Activated naive CD8-positive, alpha-beta T cell treated with anti-CD3 and anti-CD28 coated beads, Interleukin-2, amount 50 U/mL, for 24 hours (primary cell): ENCODE measurements at places on chromosomes 16 and 17.

- DNase-seq, result no peak
These were observed 3.8 kb upstream of the BAHCC1 start for GRCh38 chr17:81391293-81391935.

DNA sequence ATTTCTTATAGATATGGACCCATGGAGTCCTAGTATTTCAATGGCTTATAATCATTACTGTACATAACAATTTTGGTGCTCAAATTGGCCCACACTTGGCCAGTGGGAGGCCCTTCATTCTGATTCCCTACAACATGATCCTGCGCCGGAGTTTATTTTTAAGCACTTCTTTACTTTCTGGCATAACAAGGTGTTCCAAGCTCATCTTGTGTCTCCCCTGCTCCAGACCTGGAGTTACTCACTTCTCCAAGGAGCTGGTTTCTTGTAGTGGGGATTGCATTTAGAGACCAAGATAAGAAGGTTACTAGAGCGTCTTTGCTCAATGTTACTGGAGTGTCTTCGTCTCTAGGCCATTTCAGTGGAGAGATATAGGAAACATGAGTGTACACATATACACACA lies 87.9 kb downstream of the MSI2 start:
- no peak for DNase-seq

DNA sequence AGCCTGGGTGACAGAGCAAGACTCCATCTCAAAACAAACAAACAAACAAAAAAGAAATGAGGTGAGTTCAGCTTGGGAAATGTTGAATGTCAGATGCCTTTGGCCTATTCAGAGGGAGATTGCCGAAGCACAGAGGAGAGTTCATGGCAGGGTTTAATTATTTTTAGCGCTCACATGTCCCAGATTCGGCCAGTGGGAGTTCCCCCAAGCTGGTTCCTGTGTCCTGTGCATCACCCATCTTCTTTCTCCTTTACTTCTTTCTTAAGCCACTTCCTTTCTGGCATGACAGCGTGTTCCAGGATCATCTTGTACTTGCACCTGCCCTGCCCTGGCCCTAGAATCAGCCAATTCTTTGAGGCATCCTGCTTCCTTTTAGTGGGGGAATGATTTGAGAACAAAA lies 9.2 kb downstream of the MPV17L start:
- no peak for DNase-seq

GRCh38 chr17:44850612-44851011 lies 2.9 kb downstream of the HIGD1B start:
- DNase-seq, result no peak

DNA sequence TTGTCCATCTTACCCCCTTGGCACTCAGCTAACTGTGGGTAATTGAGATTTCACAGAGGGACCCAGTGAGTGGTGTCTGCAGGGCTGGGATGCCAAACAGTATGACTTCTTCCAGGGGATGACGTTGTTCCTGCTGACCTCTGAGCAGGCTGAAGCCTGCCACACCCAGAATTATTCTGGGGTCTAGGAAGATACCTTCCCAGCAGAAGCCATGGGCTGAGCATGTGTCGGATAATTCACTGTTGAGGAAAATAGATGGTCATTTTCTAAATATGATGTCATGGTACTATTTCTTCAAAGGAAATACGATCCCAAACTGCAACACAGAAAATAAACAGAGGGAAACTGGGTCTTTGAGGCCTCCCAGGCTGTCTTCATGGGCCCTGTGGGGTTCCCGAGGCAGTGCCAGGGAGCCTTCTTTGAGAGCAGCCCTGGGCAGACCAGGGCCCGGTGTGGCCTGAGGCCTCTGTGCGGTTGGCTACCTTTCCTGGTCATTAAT lies 17.4 kb downstream of the WNT9B start:
- no peak for DNase-seq

DNA sequence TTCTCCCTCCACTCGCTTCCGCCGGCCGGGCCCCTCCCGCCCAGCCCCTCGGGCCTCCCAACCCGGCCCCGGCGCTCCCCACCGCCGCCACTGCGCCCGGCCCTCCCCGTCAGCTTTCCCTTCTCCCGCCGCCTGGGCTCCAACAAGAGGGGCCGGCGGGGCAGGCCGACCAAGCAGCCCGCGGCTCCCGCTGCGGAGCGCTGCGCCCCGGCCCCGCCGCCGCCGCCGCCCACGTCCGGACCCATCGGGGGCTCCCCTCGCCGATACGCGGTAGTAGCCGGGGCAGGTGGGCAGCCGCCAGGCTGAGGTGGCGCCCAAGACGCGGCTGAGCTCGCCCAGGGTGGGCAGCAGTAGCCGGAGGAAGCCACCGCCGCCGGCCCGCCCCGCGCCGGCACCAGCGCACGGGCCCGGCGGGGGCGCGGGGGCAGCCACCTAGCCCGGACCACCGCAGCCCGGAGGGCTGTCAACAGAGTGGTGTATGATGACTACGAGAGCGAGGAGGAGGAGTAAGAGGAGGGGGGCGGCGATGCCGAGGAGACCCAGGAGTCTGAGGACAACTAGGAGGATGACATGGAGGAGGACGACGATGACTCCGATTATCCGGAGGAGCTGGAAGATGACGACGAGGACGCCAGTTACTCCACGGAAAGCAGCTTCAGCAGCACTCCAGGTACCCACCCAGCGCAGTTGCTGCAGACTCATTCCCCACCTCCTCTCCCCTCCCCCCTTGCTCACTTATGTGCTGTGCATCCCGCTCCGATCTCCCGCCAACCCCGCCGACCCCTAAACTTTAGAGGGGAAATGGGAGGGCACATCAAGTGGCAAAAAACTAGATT lies 498 bp downstream of the LRRC37B start:
- DNase-seq, result peak; percentile 60

- no peak for DNase-seq
These were observed 425.0 kb downstream of the CDH11 start for GRCh38 chr16:64696866-64697265.

- peak; percentile 83 for DNase-seq
These were observed 13.5 kb upstream of the TBX21 start for GRCh38 chr17:47719411-47720152.

DNA sequence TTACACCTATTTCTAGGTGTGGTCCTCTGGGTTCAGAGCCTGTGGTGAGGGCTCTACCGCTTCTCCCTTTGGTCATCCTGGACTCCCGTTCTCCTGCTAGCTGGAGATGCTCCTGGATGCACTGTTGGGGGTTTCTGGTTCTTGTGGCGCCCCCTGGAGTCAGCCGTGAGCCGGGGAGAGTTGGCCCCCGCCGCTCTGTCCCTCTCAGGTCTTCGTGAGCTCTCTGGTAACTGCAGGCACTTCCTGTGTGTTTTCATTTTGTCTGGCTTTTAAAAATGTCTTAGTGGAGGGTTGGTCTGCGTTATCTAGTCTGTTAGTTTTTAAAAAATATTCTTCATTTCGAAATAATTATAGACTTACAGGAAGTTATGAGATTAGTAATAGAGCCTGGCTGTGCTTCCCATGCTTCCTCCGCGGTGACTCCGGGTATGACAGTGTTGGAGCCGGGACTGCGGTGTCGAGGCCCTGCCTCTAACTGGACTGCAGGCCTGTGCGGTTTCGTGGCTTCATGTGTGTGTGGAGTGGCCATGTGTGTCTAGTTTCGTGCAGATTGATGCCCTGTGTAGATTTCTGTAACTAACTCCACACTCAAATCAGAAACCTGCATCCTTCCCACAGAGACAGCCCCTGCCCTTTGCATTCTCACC lies 78.0 kb upstream of the ZNF750 start:
- DNase-seq, result peak; percentile 57

- DNase-seq, result no peak
These were observed 34.4 kb upstream of the RAB11FIP4 start for GRCh38 chr17:31357091-31357490.

DNA sequence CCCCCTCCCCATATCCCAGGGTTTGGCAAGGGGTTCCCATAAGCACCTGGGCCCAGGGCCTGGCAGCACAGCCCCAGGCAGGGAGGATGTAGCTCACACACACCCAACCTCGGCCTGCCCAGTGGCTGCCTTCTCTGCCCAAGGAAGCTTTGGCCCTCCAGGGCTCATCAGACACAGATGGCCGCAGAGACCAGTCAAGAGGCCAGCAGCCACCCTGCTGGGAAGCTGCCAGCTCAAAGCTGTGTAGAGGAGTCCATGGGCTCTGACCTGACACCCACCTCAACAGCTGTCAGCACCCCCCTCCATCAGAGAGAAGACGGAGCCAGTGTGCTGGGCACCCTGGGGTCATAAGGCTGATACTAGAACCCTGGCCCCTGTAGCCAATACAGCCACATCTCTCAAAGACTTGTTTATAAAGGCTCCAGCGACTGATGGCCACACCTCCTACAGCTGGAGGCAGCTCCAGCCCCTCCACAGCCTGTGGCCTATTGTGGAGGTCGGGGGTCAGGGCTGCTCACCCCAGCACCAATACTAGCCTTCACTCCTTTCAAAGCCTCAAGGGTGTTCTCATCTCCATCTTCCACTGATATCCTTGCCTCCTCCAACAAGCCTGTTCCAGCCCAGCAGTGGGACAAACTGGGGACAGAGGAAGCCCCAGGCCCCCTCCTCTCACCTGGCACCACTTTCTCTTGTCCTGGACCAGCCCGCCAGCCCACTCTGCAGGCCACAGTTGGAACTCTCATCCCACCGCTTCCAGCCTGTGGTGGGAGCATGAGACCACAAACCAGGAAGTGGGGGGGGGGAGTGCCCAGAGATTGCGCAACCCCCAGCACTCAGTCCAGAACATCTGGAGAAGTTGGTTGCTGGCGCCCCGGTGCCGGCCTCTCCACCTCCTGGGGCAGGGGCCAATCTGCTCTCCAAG lies 2.2 kb upstream of the MPG start:
- no peak for DNase-seq

DNA sequence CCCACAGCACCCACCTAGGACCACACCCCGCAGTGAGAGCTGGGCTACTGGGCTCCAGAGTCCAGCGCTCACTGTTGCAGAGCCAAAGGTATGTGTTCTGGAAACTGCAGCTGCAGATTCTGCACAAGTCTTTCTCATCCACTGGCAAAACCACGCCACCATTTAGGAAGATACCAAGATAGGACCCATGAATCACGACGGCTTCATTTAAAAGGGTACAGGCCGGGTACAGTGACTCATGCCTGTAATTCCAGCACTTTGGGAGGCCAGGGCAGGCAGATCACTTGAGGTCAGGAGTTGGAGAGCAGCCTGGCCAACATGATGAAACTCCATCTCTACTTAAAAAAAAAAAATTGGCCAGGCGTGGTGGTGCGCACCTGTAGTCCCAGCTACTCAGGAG lies 18.8 kb downstream of the FOXF1 start:
- no peak for DNase-seq

GRCh38 chr17:32136856-32137255 lies 5.4 kb upstream of the RHOT1 start:
- no peak for DNase-seq

DNA sequence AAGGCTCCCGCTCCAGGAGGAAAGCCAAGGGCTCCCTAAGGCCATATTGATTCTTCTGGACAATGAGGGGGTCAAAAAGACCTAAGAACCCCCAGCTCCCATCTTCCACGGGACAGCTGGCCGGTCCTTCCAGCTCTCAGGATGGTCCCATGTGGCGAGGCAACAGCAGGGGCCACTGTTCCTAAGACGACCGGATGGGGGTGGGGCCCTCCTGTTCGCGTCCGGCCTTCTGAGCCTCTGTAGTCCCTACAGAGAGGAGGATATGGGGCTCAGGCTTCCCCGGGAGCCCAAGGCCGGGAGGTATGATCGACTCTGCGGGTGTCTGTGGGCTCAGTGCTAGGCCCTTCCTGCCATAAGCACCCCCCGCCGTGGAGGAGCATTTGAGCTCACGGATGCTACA lies 6.0 kb upstream of the DCXR start:
- DNase-seq, result no peak

- no peak for DNase-seq
These were observed 322.0 kb downstream of the ABCC12 start for GRCh38 chr16:47833771-47834170.

DNA sequence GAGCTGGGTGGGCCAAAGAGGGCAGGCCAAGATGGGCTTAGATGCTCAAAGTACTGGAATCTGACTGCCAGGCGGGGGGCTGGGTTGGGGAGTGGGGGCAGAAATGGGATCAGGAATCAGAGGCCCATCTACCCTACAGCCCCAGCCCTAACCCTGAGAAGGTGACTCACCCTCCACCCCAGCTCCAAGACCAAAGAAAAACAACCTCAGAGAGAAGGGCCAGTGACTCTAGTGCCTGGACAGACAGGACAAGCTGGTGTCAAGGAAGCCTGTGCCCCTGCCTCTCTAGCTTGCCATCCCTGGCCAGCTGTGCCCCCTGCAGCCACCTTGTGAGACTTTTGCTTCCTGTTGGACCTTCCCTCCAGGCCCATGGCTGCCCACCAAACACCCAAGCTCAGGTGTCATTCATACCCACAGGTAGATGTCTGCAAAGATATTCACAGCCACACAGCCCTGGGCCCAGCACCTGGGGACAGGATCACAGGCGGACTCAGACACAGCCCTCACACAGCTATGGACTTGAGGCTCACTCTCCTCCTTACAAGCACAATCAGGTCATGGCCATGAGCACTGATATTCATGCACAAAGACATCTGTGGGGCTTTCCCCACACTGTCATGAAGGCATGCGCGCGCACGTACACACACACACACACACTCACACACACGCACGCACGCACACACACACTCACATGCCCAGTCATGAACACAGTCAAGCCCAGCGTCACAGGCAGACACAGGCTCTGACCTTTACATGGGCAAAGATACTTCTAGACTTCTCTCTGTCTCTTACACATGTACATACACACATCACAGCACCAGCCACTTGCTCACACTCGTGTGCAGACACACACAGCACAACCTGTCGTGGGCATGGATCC lies 2.8 kb downstream of the WNT3 start:
- no peak for DNase-seq

DNA sequence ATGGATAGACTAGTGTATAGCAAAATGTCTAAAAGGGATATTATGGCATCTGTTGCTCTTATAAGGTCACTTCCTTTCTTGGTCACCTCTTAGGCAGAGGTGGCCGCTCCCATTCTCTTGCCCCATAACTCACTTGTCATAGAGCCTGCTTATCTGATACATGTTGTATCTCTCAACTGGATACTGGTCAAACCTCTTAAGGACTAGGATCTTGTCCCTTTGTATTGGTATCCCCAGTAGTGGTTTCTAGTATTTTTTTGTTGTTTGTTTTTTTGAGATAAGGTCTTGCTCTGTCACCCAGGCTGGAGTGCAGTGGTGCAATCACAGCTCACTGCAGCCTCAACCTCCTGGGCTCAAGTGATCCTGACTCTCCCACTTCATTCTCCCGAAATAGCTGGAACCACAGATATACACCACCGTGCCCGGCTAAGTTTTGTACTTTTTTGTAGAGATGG lies 27.0 kb downstream of the ZSWIM7 start:
- no peak for DNase-seq

- DNase-seq, result no peak
These were observed 16.8 kb downstream of the NQO1 start for GRCh38 chr16:69709456-69710084.

DNA sequence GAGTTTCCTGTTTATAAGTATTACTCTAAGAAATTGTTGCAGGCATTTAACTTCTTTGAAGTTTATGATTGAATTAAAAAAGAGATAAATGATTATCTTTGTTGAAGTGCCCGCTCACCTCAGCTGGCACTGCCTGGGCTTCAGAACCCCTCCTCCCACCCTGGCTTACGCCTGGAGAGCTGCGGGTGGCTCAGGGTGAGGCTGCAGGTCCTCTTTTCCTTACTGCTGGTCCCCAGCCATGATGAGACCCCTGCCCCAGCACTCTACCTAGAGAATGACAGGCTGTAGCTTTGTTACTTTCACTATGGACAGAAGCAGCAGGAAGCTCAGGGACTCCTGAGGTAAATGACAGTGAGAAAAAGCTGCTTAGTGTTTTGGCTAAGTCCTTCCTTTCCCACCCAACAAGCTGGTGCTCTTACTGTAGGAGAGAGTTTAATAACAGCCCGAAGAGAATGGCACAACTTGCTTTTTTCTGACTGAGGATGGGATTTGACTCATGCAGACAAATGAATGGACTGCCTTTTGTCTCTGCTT lies 62.1 kb downstream of the EPN2 start:
- no peak for DNase-seq
